ENCODE measurements at places on chromosomes 11 and 22.

DNA sequence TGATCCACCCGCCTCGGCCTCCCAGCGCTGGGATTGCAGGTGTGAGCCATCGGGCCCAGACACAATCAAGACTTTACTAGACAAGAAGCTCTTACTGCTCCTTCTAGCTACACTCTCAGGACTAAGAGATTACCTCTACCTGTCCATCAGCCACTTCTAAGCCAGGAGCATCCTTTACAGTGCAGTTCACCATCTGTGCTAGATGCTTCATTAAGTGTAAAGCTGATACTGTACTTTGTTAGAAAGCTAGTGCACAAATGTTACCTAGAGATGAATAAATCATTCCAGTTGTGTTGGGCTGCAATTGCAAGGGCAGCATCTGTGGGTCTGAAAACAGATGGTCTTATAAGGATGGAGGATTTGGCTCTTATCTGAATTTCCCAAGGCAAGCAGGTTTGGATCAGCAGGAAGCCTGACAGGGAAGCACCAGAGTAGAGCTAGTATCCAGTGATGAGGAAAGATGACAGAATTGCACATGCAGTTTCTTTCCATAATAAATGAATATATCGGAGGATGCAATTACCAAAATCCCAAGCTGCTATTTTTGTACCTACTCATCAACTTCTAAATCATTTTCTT is 58.3 kb downstream of the FAM168A start:
- peak; percentile 54 for DNase-seq

DNA sequence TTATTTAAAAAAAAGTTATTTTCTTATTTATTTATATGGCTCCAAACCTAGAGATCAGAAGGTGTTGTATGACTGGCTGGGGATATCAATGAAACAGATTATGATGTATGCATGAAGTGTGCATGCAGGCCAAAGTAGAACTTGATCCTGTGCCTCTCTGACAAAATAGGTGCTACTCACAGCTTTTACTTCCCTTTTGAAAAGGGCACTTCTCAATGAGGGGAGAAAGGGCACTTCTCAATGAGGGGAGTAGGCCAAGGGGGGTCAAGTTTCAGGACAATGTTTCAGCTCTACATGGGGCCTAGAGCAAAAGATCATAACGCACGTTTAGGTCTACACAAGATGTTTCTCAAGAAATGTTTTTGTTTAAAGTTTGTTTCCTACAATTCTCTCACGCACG is 397.5 kb downstream of the ETS1 start:
- DNase-seq: no peak

GRCh38 chr11:78651923-78652842 is 77.5 kb upstream of the NARS2 start:
- no peak for DNase-seq

- DNase-seq: no peak
Observed at GRCh38 chr11:126282736-126283591, at the start of gene TIRAP. Gene TIRAP, plus strand, starts transcription at chr11:126283093. Its CDS starts 7,802 bp downstream, at chr11:126290895.

DNA sequence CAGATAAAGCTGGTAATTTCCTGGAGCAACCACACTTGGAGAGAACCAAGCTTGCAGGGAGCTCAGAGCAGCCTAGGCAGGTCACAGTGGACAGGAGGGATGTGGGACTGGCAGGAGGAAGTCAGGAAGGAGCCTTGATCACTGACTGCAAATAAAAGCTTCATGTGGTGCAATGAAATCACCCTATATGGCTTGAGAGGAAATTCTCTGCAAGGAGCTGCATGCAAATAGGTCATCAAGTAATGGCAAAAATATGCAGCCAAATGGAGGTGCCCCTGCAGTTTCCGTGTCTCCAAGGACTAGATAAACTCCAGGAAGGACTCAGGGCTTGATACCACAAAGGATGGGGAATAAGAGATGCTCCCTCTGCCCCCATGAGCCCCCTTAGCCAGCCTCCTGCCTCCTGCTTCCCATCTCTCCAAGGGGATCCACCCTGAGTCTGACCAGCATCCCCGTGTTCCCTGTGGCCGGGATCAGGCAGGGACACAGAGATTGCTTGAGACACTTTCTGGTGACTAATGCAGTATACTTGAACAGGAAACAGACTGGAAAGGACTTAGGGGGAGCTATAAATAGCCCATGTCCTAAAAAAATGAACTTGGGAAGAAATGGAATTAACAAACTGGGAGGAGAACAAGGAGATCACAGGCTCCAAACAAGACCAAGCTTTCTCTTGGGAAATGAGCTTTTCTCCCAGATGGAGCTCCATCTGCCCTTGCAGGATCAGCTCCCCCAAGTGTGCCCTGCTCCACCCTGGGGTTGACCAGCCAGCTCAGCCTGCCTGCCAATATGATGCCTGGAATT is 23.9 kb upstream of the MICAL2 start:
- no peak for DNase-seq

DNA sequence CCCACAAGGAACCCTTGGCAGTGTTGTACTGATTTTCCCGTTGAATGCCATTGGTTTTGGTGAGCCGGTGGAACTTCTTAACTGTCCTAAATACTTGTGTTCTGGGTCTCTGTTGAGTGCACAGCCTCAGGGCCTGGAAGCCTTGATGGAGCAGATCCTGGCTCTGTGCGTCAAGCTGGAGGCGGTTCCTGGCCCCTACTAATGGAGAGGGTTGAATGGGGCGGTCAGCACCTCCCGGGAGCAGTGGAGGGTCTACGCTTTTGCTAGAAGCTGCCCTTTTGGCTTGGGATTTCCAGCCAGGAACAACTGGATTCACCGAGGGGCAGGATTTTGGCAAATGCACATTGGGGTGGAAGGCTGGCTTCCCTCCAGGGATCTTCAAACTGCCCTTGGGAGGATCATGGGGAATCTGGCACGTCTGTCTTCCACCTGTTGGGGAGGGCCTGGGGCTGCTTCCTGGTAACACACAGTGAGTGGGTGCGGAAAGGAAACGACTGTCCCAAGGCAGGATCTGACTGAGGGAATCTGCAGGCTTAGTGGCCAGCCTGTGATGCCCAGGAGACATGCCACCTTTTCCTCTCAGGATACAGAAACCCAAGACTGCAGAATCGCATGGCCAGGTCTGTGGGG is 6.9 kb upstream of the OSBPL5 start:
- DNase-seq: no peak

DNA sequence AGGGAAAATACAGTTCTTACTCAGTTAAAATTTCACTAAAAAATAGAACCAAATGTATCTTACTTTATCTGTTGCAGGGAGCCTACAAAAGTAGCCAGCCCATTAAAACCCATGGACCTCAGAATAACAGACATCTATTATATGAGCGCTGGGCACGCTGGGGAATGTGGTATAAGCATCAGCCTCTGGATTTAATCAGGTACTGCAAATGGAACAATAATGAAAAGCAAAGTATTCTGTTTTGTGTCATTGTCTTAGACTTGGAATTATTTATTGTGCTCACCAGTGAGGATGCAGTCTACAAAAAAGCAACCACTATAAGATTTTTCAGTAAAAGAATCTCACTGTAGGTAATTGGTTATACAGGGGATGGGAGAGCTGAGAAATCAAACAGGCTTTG is 30.2 kb downstream of the MUC15 start:
- DNase-seq: no peak

GRCh38 chr11:83092488-83093384 is 21.0 kb upstream of the RAB30 start:
- peak; percentile 54 for DNase-seq

DNA sequence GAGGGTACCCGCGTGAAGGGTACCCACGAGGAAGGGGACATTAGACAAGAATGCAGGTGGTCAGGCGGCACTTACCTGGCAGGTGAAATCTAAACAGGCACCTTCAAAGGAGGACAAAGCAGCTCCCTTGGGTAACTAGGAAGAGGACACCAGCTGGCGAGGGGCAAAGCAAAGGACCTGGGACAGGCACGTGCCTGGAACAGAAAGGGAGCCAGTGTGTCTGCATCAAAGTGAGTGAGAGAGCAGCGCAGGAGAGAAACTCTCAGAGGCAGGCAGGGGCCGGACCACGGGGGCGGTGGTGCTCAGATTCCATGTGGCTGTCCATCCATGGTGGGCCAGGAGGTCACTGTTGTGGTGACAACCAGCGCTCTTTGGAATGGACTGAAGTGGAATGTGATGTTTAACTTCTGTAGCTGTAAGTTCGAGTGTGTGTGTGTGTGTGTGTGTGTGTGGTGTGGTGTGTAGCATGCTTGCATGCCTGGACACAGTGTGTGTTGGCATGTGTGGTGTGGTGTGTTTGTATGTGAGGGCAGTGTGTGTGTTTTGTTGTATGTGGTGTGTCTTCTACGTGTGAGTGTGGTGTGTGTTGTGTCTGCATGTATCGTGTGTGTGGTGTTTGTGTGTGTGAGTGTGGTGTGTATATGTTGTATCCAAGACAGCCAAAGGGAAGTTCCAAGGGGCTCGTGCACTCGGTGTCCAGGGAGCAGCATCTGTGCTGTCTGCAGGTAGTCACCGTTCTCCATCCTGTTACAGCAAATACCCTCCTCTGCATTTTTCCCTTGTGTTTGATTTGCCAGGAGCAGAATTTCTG is 86.4 kb downstream of the CDKN1C start:
- no peak for DNase-seq

- no peak for DNase-seq
Observed at GRCh38 chr11:73273222-73273895, 1.2 kb downstream of the P2RY6 start.

GRCh38 chr11:83150450-83150849 is 6.5 kb upstream of the PCF11 start:
- DNase-seq: no peak

GRCh38 chr22:50264104-50264745 is 2.7 kb upstream of the MAPK12 start:
- DNase-seq: no peak

DNA sequence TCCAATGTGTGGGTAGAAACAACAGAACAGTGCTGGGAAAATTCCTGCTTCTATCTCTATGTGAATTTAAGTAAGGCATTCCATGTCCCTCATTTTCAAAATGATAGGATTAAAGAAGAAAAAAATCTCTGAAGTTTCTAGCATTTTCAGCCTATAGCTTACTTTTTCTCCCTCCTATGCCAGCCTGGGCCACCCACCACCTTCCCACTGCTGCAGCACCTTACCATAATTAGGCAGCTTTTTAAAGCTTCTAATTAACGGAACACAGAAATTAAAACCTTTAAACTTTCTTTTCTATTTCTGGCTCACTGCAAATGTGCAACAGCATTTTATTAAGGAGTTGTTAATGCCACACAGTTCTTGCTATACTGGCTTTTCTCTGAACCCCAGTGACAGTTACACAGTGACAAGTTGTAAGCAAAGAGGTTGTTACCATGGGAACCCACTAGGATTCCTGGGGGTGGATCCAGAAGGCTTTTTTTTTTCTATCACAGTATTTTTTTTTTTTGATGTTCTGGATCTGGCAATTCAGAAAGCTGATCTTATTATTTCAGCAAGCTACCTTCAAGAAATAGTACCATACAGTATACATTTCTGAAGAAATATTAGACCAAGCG is 20.2 kb downstream of the CELF1 start:
- no peak for DNase-seq

DNA sequence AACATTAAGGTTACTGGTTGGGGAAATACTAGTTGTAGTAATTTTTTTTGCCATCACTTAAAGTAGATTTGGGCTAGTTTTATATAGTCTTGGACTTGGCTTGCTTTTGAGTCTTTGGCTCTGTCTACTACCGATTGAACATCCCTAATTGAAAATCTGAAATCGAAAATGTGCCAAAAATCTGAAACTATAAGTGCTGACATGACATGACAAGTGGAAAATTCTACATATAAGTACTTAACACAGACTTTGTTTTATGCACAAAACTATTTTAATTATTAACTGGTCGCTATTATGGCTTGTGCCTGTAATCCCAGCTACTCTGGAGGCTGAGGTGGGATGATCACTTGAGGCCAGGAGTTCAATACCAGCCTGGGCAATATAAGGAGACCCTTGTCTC is 22.5 kb downstream of the RNF169 start:
- DNase-seq: no peak

GRCh38 chr22:39808081-39808480 is 85.5 kb downstream of the ENTHD1 start:
- DNase-seq: no peak

DNA sequence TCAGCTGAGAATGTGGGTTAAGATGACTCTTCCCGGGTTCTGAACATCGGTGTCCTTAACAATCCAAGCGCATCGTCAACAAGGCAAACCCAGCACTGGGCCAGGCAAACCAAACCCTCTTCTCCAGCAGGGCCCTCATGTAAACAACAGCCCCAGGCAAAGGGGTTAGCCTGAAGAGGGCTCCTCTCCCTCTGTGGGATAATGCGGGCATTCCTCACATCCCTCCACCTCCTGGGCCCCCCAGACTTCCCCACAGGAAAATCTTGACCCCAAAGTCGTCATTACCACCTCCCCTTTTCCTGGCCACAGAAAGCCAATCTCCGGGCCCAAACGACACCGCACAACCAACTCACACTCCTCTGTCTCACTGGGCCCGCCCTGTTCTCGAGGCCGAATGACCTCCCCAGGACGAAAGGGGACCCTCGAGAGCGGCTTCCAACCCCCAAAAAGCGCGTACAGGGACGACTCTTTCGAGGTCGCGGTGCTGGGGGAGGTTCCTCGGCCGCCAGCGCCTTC is 566 bp downstream of the DDB1 start:
- DNase-seq: no peak

DNA sequence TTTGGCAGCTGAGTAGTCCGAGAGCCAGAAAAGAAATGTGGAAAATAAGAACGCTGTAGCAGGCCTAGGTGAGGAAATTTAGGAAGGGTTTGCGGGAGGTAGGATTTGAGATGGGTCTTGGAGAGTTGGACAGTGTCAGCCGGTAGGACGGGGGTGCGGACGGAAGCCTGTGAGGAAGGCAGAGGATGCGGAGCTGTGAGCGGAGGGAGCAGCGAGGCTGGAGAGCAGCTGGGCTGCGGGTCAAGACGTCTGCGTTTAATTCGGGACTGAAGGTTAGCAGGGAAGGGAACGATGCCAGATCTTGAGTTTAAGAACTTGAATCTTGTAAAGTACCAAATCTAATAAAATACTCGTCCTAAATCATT is 669 bp upstream of the TIGD3 start:
- DNase-seq: no peak

DNA sequence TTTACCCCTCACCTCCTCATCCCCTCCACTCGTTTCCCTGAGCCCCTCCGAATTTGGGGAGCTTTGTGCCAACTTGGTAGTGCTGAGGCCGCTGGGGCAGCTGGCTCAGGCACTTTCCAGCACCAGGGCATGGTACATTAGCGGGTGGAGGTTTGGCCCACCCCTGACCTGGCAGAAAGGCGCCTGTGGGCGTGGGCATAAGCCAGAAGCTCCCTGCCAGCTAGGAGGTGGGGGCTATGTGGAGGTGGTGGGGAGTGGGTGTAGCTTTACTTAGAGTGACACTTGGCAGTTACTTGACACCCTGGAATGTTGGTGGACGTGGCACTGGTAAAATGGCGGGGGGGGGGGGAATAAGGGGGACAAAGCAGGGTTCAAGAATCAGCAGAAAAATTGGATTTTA is 10.3 kb upstream of the IGF2 start:
- DNase-seq: no peak

- no peak for DNase-seq
Observed at GRCh38 chr11:134480136-134480712, 68.2 kb upstream of the B3GAT1 start.

DNA sequence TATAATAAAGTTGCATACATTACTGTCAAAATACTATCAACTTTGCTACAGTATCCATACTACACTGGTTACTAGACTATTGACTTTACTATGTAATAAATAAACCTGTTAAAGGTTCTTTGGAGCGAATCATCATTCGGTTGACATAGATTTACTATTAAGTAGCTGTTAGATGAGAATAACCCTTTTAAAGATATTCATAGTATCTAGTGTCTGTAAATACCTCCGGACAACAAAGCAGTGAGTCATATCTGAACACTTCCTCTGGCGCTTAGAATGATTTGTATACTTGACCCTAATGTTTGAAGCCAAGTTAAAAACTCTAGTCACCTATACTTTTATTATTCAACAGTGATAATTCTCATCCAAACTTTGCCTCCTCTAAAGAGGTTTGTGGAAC is 84.7 kb downstream of the MSANTD4 start:
- no peak for DNase-seq
